ENCODE measurements at places on chromosomes 6 and 20.
A peak's percentile ranks its signal among the peaks of the same experiment; 100 is the strongest.

- no peak for DNase-seq
Observed at GRCh38 chr6:29720863-29721262, 2.4 kb upstream of the HLA-F start.

DNA sequence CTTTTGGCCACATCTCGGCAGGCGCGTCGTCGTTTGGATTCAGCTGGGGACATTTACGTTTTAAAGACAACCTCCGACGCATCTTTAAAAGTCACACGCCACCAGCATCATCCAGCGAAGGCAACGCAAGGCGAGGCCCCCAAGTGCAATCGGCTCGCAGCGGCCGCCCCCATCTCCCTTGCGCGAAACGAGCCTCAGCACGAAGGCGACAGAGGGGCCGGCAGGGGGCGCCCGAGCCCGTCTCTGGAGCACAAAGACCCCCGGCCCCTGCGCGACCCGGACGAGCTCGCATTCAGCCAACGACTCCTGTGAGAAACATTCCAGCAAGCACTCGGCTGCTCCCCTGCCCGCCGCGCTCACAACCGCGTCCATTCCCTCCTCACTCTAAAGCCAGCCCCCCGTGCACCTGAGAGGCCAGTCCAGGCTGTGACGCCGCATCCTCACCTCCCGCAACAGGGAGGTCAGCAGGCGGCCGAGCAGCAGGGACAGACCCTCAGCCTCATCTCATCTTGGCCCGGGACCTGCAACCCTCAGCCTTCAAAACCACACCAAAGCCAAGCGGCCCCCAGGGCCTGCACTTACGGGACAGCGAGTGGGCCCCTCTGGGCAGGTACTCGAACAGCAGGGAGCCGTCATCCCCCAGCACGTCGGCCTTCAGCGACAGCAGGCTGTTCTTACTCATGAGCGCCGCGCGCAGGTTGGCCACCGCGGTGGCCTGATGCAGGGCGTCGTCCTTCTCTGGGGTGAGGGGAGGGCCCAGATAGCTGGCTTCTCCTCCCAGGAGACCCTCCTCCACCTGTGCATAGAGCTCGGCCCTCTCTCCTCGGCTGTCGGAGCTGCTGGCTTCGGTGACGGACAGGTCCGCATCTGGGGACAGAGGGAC lies 35.8 kb downstream of the SLC2A4RG start:
- peak; percentile 51 for DNase-seq

DNA sequence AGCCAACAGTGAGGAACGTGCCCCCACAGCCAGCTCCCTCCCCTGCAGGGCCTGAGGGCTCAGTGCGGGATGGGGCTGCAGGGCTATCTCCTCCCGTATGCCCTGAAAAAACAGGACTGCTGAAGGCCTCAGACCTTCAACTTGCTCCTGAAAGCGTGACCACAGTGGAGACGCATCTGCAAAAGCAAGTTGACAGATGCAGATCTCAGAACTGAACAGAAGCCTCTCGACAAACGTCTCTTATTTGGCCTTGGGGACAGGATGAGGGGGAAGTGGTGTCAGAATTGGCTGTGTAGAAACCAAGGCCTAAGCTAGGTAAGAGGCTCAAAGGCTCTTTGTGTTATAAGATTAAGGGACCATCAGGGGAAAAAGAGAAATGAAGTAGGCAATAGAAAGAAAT lies 120.7 kb upstream of the SLC22A23 start:
- no peak for DNase-seq

DNA sequence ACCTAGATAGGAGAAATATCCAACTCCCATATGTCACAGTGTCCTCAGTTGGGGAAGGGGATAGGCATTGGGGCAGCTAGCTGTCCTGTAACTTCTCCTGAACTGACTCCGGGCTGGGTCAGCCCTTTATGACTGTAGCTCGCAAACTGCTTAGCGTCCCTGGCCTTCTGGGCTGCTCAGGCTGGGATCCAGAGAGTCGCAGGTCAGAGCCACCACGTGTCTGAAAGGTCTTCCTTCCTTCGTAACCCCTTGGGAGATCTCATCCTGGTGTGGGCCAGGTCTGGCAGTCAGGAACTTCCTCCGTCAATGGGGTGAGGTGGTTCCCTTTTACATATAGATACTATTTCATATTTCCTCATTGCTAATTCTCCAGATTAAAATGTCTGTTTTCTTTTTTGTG lies 28.8 kb upstream of the HINT3 start:
- no peak for DNase-seq

GRCh38 chr6:42355416-42355815 lies 96.3 kb downstream of the TRERF1 start:
- DNase-seq: no peak

GRCh38 chr6:107827541-107827940 lies 3.4 kb upstream of the SCML4 start:
- DNase-seq: peak; percentile 46

DNA sequence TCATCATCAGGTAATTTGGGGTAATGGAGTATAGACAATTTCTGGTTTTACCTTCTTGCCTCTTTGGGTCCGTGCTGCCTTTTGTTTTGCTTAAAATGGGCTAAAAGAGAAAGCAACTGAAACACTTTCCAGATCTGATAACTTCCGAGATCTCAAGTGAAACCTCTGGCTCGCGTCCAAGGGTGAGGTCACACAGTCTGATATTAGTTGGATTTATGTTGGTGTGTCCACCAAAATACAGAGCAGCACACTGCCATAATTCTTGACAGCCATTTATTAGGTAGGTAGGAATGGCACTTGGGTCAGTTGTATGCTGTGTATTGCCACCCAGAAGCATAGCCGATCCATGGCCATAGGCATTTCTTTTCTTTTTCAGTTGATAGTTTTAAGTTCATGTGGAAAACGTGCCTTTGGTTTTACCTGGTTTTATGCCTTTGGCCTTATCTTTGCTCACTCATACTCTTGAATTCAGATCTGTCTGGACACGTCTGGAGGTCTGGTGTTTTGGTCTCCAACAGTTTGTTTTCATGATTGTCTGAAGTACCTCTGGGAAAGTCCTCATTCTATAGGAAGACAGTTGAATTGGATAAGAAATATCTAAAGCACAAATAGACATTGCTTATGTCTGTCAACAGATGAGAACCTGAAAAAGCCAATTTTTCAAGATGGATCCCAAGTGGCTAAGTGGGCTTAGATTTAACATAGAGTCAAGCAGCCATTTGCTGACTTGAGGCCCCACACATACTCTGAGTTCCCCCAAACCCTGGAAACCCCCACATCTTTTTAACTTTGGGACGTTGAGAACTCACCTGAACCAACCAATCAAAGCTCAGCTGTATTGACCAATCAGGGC lies 320.8 kb downstream of the SOX4 start:
- DNase-seq: peak; percentile 81

GRCh38 chr6:31472259-31472658 lies 25.7 kb upstream of the MICB start:
- DNase-seq: no peak

- no peak for DNase-seq
Observed at GRCh38 chr6:25534942-25535631, 116.9 kb upstream of the SCGN start.

GRCh38 chr20:51402201-51402600 lies 140.3 kb downstream of the NFATC2 start:
- peak; percentile 28 for DNase-seq

GRCh38 chr20:45037050-45037449 lies 63.9 kb downstream of the KCNS1 start:
- DNase-seq: no peak

- DNase-seq: no peak
Observed at GRCh38 chr20:8372824-8373380, 240.8 kb downstream of the PLCB1 start.

DNA sequence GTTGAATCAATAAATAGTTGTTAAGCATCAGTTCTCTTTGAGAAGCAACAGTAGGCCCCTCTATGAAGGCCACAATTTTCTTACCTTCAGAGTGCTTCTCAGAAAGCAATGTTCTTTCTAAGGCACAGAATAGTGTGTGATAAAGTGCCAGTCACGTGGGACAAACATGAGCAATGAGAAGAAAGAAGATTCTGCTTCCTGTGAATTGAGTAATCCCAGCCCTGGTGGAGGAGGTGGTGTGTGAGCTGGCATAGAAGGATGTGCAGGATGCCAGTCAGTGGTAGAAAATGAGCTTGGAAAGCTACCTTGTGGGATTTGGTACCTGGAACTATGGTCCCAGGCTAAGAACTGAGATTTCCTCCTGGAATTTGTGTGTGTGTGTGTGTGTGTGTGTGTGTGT lies 21.7 kb downstream of the KIZ start:
- DNase-seq: no peak

GRCh38 chr20:1469306-1469905 lies 2.8 kb upstream of the NSFL1C start:
- DNase-seq: no peak

DNA sequence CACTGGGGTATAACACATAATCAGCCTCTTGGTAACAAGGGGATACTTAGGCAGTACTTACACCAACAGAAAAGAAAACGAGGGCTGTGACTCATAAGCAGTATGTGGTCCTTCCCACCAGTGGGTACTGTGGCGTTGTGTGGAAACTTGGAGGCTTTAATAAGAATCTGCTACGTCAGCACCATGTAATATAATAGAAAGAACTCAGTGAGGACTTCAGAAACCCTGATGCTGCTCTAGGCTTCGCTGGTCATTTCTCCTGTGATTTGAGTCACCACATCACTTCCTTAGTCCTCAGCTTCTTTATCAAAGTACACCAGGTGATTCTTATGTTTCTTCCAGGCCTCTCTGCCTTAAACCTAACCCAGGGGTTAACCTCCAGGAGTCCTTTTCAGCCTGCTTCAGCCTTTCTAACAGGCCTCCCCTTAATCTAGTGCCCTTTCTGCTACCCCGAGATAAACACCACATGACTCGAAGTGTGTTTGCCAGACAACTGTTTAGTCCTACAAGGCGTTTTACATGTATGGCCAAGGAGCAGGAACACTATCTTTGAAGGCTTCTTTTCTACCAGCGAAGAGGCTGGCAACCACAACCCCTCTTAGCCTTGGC lies 68.5 kb downstream of the FYN start:
- peak; percentile 76 for DNase-seq

DNA sequence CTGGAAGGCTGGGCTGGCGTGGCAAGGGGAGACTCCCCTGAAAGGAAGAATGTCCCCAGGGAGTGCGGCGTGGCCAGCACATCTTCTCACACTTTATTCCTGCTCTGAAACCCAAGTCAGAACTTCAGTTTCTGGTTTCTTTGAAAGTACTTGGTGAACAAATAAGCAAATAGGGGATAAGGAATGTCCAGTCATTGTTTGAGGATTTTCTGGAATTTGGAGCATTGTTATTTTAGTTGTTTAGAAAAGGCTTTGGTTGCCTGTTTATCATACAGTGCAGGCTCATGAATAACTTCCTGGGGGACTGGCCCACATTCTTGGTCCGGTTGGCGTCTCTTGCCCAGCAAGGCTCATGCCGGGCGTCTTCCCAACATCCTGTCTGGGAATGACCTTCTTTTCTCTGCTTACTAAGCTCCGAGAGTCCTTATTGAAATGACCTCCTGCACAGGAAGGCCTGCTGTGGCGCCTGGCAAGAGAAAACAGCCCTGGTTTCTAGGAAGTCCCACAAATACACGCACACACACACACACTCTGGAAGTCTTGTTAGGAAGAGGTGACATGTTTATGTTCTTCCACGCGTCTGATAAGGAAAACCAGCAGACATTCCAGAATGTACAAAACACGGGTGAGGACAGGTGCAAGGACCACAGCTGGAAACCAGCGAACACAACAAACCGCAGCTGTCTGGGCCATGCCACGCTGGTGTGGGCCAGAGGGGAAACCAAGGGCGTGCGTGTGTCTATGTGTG lies 71.9 kb downstream of the TMEM170B start:
- no peak for DNase-seq

GRCh38 chr6:63816401-63816981 lies 180.9 kb downstream of the PHF3 start:
- no peak for DNase-seq

DNA sequence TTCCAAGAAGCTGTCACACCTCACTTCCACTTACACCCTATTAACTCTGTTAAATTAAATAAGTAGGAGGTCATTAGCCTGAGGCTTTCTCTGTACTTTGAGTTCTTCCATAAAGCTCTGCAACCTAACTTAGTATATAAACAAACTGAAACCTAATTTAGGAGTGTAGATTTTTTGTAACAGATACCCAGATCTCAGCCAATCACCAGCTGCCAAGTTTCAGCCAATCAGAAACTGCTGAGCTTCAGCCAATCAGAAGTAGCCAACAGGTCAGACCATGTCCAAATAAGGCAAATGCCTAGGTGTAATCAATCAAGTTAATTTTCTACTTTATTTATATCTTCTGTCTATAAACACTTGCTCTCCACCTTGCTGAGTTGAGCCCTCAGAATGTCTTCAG lies 142.7 kb upstream of the SULF2 start:
- no peak for DNase-seq
